ENCODE measurements at places on chromosomes 3 and 15.

GRCh38 chr15:34013746-34014145, 25.3 kb downstream of the AVEN start:
- DNase-seq = no peak

- DNase-seq = no peak
Observed at GRCh38 chr3:83948771-83949170, 1010.0 kb upstream of the CADM2 start.

GRCh38 chr3:46947981-46948791, 28.4 kb downstream of the CCDC12 start:
- DNase-seq = no peak

GRCh38 chr15:101293122-101293521, 1.9 kb downstream of the SNRPA1 start:
- DNase-seq = no peak

- no peak for DNase-seq
Observed at GRCh38 chr15:29952225-29952624, 130.0 kb upstream of the TJP1 start.

DNA sequence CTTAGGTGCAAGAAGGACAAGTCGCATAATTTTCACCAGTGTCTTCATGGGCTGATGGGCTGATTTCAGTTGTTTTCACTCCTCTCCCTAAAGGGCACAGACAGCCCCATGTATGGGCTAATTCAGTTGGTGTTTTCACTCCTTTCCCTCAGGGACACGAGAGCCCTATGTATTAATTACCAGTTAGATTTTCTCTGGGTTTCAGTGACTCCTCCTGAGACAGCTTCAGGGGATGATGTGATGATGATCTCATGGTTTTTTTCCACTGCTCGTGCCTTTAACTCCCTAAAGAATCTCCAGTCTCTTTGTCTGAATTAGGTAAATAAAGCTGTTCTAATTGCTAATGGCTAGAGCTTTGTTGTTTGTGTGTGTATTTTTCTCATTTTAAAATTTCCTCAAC, 9.9 kb downstream of the RAMAC start:
- no peak for DNase-seq

DNA sequence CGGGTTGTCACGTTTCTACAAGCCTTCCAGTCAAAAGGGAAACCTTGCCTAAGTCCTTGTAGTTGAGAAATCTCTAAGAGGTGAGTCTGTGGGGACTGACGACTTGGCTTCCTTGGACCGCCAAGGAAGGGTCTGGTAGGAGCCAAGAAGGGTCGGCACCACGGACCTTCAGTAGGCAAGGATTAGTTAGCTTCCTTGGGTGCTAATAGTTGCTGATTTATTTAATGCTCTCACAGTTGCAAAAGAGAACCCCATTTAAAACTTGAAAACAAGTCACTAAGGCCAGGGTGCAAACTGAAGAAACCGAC, 361 bp upstream of the LCMT2 start:
- no peak for DNase-seq

DNA sequence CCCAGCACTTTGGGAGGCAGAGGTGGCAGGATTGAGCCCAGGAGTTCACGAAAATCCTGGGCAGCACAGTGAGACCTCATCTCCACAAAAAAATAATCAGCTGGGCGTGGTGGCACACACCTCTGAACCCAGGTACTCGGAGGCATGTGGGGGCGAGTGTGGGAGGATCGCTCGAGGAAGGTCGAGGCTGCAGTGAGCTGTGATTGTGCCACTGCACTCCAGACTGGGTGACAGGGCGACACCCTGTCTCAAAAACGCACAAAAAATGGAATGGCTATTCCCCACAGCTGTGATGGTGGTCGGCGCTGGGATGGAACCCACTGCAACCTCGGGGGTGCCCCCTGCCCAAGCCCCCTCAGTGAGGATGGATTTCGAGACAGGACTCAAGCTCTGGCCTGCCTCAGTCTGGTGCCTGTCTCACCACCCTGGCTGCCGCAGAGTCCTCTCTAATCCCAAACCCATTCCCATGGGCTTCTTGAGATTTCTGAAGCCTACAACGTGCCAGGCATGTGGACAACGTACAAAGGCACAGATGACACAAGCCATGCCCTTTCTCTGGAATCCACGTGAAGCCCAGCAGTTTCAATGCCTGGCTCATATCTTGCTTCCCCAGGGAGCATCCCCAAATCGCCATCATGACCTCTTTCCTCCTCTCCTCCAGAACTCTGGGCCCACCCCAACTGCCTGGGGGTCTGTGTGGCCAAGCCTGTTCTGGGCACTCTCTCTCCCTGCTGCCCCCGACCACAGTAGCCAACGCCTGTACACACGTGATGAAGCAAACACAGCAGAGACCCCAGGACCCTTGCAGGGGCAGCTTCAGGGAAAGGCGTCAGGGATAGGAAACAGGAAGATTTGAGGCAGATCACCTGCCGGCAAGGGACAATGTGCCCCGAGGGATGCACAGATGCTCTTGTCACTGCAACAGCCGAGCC, 32.4 kb downstream of the ADAMTS17 start:
- no peak for DNase-seq

GRCh38 chr3:104612218-104612617, 754.5 kb upstream of the ALCAM start:
- no peak for DNase-seq

DNA sequence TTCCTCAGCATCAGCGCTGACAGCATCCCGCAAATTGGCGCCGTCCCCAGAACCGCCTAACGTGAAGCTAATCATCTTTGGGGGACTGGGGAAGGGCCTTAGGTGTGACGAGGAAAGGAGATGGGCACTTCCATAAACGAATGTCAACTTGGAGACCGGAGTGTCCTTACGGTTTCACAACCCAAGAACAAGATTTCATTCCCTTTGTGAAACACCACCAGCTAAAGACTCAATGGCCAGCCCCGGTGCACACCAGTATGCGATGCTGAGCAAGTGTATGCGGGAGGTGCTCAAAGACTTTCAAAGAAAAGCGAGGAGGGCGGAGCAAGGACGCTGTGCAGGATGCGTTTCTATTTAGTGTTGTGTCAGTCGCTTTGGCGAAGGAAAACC, 759 bp upstream of the TTBK2 start:
- DNase-seq = no peak

GRCh38 chr3:100106531-100107141, 7.7 kb downstream of the FILIP1L start:
- DNase-seq = peak; percentile 40

DNA sequence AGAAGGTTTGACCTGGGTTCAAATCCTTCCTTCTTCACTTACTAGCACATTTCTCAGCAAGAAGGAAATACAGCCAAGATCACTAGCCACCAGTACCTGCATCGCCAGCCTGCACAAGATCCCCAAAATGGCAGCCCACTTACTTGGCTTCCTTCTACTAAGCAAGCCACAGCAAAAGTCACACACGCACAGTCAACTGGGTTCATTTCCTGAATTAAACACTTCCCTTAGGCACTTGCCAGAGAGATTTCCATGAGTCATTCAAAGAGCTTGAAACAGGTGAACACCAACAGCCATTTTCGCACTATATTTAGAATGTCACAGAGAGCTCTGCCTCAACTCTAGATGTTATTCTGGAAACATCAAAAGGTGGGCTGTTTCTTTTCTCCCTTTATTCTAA, 42.6 kb downstream of the MGLL start:
- DNase-seq = peak; percentile 56

- no peak for DNase-seq
Observed at GRCh38 chr15:29457729-29458128, 188.1 kb upstream of the NSMCE3 start.

- no peak for DNase-seq
Observed at GRCh38 chr15:74403991-74404563, 29.7 kb downstream of the SEMA7A start.

GRCh38 chr3:107633327-107634098, 110.8 kb downstream of the BBX start:
- DNase-seq = no peak

GRCh38 chr15:60899322-60899966, 329.7 kb downstream of the RORA start:
- DNase-seq = no peak

DNA sequence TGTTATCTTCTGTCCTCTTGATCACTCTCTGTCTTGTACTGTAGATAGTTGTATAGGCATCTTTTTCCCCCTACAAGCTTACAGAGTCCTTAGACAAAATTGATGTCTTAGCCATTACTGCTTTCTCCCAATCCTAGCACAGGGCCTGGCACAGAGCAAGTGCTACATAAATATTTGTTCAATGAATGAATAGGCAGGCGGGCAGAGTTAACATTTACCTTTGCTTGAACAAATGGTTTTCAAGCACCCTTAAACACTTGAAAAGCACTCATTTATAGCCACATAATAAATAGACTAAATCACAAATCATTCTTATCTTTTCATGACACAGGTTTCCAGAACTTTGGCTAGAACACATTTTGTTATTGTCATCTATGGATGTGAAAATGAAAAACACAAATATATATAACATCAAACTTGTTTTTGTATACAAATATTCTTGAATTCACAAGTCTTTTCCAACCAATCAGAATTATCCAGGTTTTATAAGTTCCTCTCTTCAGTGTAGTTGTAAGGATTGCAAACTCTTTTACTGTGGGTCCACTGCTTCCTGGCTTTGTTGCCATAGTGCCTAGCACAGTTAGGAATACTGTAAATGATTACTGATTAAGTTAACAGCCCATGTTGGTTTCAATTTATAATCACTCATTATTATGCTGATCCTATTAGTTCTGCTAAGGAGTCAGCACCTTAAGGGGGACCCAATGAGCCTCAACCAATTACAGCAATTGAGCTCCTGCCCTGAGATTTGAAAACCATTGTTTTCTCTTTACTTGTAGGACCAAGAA, 61.9 kb downstream of the ISL2 start:
- no peak for DNase-seq

- no peak for DNase-seq
Observed at GRCh38 chr15:63491116-63491827, 13.1 kb upstream of the USP3 start.

GRCh38 chr3:18758047-18758704, 333.0 kb upstream of the SATB1 start:
- peak; percentile 1 for DNase-seq

Data from RWPE1 (cell line).